ENCODE measurements at places on chromosomes 3 and 15.

DNA sequence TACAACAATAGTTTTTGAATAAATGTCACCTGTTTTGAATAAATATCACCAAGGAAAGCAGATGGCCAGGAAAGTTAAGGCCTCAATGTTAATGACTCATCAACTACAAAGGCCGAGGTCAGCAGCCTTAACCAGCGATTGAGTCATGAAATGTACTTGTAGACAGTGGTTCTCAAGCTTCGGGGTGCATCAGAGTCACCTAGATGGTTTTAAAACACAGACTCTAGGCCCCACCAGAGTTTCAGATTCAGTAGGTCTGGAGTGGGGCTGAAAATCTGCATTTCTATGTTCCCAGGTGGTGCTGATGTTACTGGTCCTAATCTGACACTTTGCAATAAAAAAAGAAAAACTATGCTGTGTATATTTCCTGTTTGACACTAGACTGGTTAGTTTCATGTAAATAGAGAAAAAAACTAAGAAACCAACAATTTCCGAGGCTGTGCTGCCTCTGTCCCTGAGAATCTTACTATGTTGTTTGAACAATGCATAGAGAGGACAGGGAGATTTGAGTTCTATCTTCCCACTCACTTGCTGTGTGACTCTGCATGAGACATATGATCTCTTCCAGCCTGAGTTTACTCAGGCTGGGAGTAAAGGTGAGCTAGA, 9.8 kb downstream of the RAB27A start:
- no peak for DNase-seq

DNA sequence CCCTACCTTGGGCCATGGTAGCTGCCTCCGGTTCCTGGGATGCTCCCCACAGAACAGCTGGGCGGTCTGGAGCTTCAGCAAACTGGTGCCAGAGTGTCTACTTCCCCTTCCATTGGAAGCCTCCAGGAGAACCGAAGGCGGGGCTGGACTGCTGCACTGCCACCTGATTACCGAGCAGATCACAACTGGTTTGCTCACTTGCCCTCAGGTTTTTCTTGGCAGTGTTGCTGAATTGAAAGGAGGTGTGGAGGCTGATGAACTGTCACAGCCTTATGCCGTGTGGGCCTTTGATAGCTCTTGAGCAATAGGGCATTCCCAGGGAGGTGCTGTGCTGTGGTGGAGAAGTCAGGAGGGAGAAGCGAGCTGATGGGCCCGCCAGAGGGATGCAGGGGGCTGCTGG, at the start of gene TGM5:
Gene TGM5 (minus strand): TSS at position 95 of the 400 bp plus-strand sequence. CDS start 79 bp downstream, at position 16.
- no peak for DNase-seq

DNA sequence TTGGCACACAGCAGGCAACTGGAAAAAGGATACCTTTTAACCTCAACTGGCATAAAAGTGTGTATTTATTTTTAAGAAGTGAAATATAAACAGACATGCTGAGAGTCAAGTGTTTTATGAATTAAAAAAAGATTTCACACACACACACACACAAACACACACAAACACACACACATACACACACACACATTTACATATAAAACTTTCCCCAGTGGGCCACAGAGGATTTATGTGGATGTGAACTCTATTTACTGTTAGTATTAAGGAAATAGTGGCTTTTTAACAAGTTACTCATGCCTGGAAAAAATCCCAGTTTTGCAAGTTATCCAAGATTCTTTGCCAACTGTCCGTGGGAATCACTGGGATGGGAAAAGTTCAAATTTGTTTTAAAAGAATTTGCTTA, 725.9 kb upstream of the NR2F2 start:
- no peak for DNase-seq

- peak; percentile 43 for DNase-seq
Observed at GRCh38 chr3:117019082-117019713, 309.6 kb downstream of the TUSC7 start.

GRCh38 chr3:9649791-9650521, 651 bp downstream of the MTMR14 start:
- DNase-seq, result peak; percentile 67

GRCh38 chr3:30232142-30232541, 374.3 kb upstream of the TGFBR2 start:
- no peak for DNase-seq

DNA sequence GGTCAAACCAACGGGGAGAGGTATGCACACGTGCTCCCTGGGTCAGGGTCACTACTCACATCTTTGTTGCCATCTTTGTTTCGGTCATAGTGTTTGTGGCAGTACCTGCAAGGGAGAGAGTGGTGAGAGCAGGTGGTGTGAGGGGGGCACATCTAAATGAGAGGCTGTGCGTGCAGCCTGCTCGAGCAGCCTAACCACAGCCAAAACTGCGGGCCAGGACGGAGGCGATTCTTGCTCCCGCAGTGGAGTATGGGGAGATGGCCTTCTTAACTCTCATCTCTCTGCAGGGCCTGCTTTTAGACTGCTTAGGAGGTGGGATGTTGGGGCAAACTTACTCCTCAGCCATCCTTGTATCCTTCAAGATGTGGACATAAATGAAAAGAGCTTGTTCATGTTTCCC, 6.9 kb upstream of the PLA2G4F start:
- no peak for DNase-seq

GRCh38 chr15:43212299-43212698, 8.5 kb downstream of the EPB42 start:
- no peak for DNase-seq
